Stimulated activated naive CD4-positive, alpha-beta T cell (primary cell): ENCODE measurements at places on chromosomes 12 and 14.

DNA sequence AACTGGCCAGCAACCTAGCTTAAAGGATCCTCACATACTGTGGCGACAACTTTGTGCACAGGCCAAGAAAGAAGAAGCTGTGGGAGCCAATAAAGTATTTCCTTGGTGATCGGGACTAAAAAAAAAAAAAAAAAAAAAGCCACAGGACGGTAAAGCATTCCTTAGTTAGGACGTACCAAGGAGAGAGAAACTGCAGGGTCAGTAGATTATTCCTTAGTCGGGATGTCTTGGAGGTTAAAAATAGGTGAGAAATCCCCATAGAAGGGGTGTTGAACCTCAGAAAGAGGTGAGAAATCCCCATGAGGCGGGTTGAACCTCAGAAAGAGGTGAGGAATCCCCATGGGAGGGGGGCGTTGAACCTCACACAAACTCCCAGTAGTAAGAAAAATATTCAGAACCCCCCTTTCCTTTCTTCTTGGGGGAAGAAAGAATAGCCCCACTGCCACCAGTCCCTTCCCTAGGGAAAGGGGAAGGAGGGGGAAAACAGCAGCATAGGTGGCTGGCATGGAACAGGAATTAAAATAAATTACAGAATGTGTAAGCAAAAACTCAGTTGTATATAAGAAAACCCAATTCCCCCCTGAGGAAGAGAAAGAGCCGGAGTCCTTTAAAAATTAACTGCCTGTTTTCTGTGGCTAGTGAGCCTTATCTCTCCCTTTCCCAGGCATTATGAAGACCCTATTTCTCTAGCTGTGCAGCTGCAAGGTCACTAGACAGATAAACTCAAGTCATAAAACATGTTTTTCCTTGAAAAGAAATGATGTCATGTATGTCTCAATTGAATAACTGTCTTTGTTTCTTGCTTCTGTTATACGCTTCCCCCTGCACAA is 26.8 kb downstream of the KLRK1 start:
- DNase-seq = no peak

DNA sequence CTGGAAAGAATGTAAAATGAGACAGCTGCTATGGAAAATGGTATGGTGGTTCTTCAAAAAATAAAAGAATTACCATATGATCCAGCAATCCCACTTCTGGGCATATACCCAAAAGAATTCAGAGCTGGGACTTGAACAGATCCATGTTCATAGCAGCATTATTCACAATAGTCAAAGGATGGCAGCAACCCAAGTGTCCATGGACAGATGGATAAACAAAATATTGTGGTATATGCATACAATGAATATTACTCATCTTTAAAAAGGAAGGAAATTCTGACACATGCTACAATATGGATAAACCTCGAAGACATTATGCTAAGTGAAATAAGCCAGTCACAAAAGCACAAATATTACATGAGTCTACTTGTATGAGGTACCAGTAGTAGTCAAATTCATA is 9.1 kb downstream of the RAB2B start:
- DNase-seq = no peak

DNA sequence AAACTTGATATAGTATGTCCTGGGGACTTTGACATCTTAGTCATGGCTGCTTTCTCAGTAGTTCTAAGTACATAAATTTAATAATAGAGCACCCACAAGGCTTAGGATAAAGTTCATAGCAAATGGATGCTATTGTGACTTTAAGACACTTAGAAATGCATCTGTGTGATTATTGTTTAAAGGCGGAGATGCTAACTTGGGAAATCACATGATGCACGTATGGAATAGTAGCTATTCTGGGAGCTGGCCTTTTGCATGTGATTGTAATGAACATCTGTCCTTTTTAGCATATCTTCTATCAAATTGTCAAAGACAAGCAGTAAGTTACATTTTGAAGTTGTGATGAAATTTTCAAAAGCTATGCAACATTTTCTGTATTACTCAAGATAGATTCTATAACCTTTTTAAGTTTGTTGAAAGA is 46.7 kb upstream of the ATP2A2 start:
- no peak for DNase-seq

DNA sequence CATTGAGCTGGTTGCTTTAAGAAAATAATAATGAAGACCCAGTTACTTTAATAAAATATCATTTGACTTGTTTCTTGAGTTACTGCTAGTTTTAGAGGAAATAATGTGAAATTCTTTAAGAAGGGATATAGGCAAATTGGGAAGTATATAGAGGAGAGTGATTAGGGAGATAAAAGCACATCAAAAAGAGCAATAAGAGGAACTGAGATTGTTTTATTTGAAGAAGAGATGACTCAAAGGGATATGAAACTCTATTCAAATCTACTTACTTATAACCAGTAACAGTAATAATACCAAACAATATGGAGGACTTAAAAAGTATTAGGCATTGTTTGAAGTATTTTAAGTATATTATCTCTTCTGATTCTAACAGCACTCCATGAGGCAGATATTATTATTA is 37.1 kb downstream of the LRRK2 start:
- no peak for DNase-seq

GRCh38 chr14:94864387-94865195 is 94.7 kb upstream of the GSC start:
- no peak for DNase-seq

DNA sequence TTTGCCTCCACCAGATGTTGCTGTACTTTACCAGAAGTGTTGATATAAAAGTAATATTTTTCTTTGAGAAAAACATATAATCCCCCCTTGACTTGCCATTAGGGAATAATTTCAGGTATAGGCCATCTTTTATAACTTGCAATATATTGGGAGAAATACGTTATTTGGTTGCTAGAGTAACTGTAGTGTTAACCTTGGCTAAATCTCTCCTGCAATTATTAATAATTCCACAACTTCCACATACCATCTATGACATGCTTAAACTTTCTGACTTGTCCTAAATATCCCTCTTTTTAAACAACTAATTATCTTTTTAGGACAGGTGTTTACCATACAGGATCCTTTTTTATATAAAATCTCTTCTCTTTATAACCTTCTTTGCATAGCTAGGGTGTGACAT is 1048.2 kb downstream of the SLC16A7 start:
- DNase-seq = no peak

DNA sequence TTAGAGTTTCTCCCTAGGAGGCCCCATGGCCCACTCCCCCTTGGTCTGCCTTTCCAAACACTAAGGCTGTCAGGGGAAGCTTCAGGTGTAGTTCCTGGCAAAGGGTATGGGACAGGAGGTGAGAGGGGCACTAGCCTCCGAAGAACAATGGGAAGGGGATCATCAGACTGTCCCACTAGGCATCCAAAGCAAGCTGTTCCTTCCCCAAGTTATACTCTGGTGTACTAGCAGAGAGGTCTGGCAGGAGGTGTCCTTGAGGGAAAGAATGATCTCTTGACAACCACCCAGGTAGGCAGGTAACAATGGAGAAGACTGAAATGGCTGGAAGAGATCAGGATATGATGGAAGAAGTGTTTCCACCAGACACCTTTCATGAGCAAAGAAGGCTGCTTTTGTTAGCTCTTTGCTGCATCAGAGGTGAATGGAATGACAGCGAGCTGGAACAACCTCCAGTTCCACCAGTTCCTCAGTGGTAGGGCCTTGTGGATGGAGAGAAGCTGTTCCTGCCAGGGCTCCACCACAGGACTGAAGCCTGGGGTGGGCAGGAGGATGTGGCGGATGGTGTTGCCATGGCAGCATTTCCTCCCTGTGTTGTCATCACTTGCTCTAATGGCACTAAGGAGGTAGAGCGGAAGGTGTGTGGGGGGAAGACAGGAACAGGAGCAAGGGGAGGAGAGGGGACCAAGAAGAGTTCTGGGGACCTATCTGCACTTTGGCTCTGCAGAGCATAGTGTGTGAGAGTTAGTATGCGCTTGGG is 2.3 kb upstream of the AGAP2 start:
- DNase-seq = peak; percentile 85

- DNase-seq = peak; percentile 8
Measured at GRCh38 chr12:51382173-51382572, 9.0 kb downstream of the GALNT6 start.
